CD4-positive, alpha-beta T cell (primary cell): ENCODE measurements at places on chromosomes 4 and X.

DNA sequence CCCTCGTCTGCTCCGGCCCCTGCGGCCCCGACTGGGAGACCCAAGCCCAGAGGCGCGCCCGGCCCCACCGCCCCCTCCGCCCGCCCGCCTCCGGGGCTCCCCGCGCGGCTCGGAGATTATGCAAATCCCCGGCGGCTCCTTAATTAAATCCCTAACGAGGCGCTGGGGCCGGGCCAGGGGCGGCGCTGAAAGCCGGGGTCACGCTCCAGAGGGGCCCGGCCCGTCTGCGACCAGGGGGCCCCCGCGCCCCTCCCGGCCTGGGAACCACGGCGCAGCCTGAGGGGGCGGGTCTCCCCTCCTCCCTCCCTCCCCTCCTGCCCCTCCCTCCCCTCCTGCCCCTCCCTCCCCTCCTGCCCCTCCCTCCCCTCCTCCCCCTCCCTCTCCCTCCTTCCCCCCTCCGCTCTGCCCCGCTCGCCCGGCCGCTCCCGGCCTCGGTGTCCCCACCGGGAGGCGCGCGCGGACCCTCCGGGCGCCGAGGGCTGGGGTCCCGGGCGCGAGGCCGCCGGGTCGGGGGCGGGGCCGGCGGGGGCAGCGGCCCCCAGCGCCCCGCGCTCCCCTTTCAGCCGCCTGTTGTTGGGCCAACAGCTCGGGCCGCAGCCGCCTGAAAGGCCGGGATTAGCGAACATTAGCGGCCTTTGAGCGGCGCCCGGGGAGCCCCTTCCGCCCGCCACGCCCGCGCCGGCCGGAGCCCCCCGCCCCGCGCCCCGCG, 25.9 kb upstream of the FGFR3 start:
- H3K4me3 ChIP-seq: no peak overlapping the region
- H3K27me3 ChIP-seq: peaks cover 26% of the 10 kb centered on the region
- DNase-seq: no peak

- no peaks in the 10 kb centered on the region for H3K27me3 ChIP-seq
- no peak overlapping the region for H3K27ac ChIP-seq
- DNase-seq: no peak
- H3K36me3 ChIP-seq: no peaks in the 10 kb centered on the region
- H3K4me1 ChIP-seq: no peaks in the 10 kb centered on the region
Measured at GRCh38 chr4:48025005-48025404, 8.4 kb downstream of the NIPAL1 start.

DNA sequence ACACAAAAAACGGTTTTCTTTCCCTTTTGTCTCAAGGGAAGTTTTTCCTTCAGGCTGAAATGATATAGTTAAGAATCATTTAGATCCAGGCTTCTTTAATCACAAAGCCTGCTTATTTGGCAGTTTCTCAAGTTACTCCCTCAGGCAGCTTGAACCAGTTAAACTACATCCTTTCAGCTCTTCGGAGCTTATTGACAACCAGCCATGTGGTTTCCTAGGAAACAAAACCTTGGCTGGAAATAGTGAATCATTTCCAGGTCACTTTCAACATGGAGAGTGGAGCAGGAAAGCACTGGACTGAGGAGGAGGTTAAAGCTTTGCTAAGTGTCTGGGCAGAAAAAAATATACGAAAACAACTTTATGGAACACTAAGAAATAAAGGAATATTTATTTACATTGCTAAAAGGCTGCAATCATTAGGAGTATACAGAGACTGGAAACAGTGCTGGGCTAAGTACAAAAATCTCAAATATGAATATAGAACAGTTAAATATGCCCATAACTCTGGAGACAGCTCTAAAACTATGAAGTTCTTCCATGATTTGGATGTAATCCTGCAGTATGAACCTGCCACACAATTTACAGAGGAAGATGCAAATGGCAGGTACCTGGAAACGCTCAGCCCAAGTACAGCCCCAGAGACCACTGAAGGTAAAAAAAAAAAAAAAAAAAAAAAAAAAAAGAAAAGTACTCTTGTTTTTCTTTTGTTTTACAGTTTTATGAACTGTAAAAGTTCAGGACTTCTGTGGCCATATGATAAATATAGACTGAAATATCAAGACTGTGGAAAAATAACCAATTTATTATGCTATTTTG, 23.2 kb upstream of the AASDH start:
- no peaks in the 10 kb centered on the region for H3K27me3 ChIP-seq
- no peak overlapping the region for H3K27ac ChIP-seq
- no peak for DNase-seq
- no peaks in the 10 kb centered on the region for H3K4me1 ChIP-seq
- H3K36me3 ChIP-seq: peaks cover 10% of the 10 kb centered on the region
- no peak overlapping the region for H3K4me3 ChIP-seq

DNA sequence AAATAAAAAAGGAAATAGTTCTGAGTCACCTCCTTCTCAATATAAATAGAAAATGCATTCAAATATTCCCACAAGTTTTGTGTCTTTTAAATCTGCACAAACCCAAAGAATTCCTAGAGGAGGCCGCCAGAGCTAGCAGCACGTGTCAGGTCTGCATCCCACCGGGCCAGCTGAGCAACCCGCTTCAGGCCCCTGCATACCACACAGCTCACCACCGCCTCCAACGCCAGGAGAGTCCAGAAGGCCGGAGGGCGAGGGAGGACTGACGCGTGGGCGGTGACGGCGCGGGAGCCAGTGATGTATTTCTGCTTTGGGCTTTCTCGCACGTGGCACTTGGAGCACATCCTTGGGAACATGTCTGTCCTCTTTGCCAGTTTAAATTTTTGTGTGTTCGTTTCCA, 61.9 kb upstream of the CLDN34 start:
- no peaks in the 10 kb centered on the region for H3K27me3 ChIP-seq
- DNase-seq: no peak
- H3K4me1 ChIP-seq: no peaks in the 10 kb centered on the region
- H3K4me3 ChIP-seq: no peak overlapping the region
- no peaks in the 10 kb centered on the region for H3K36me3 ChIP-seq
- H3K27ac ChIP-seq: no peak overlapping the region

DNA sequence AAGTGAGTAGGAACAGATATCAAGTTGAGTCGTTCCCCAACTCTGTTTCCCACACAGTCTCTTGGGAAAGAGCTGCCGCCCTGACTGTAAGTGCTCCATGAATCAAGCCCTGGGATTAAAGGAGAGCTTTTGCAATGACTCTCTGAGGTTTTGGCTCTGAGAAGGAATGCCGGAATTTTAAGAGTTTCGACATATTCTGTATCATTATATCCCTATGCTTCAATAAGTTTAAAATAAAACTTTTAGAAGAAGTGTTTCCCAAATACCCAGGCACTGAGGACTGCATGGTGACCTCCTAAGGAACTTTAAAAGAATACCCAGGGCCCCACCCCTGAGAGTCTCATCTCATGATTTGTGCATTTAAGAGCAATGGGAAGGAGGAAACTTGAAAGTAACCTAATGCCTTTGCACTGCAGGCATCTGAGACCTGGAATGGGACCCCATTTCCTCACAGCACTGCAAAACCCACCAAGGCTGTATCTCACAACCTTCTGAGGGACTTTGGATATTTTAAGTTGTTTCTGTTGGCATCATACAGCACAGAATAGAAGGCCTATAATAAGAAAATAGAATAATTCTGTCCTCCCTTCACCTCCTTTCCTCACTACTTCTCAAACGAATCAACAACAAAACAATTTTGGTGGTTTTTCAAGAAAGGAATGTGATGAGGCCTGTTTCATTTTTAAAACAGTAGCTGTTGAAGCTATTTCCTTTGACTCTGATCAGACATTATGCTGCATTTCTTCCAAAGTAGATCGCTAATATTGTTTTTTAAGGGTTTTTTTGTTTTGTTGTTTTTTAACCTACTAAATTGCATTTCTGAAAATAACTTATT, 121.2 kb downstream of the GASK1B start:
- no peaks in the 10 kb centered on the region for H3K4me1 ChIP-seq
- no peaks in the 10 kb centered on the region for H3K36me3 ChIP-seq
- no peak overlapping the region for H3K27ac ChIP-seq
- no peak for DNase-seq
- H3K4me3 ChIP-seq: no peak overlapping the region
- H3K27me3 ChIP-seq: no peaks in the 10 kb centered on the region

DNA sequence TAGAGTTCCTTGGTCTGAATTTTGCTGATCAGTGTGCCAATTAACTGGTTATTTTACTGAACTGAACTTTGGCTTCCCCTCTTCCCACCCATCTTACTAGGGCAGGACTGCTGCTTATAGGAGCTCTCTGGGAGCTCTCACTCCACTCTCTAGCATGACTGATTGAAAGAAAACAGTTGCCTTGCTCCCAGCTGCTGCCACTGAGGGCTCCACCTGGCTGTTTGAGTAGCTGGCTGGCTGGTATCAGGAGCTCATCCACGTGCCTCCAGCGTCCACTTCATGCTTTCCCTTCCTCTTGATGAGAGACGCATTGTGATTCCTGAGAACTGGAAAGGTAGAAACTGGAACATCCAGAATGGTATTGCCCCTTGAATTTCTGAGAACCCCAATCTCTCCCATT, 73.0 kb upstream of the KLHL13 start:
- H3K36me3 ChIP-seq: no peaks in the 10 kb centered on the region
- H3K4me3 ChIP-seq: no peak overlapping the region
- H3K27ac ChIP-seq: no peak overlapping the region
- no peak for DNase-seq

- no peaks in the 10 kb centered on the region for H3K27me3 ChIP-seq
- no peak overlapping the region for H3K4me3 ChIP-seq
- no peaks in the 10 kb centered on the region for H3K36me3 ChIP-seq
- no peak for DNase-seq
- H3K4me1 ChIP-seq: no peaks in the 10 kb centered on the region
Measured at GRCh38 chr4:98176531-98176930, 33.3 kb upstream of the STPG2 start.

DNA sequence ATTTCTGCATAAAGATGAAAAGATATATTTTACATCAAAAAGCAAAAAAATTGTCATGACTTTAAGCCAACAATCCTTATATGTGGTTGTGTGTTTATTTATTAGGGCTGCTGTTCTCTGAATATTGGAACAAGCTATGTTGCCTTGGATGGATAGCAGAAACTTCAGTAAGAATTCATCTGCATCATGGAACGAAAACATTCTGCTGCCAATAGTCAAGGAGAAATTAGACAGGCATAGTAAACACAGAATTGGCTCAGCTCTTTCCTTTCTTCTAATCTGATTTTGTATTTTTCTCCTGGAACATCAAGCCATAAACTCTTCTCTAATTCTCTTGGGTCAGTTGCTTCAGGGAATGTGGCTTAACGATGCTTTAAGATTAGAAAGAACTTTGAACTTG, 1257.0 kb downstream of the NLGN4X start:
- no peaks in the 10 kb centered on the region for H3K4me1 ChIP-seq
- no peaks in the 10 kb centered on the region for H3K27me3 ChIP-seq
- H3K4me3 ChIP-seq: no peak overlapping the region
- DNase-seq: no peak

DNA sequence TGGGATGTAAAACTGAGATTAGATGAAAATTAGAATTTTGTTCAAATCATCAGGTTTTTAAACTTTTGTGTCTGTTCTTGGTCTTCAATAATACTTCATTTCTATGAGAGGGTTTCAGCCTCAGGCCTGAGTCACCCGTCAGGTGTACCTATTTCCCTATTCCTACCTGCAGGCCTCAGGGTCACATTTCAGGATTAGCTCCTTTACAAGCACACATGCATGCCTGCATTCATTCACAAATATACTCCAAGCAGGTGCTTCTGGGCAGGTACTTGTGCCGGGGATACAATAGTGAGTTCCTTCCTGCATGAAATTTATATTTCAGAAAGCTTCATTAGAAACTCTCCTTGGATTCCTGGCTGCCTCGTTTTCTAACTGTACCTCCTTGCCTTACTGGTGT, 114.9 kb downstream of the SHISA3 start:
- no peak overlapping the region for H3K27ac ChIP-seq
- H3K36me3 ChIP-seq: no peaks in the 10 kb centered on the region
- no peak for DNase-seq
- no peaks in the 10 kb centered on the region for H3K27me3 ChIP-seq
- H3K4me3 ChIP-seq: no peak overlapping the region

- H3K27ac ChIP-seq: no peak overlapping the region
- H3K36me3 ChIP-seq: peaks cover 97% of the 10 kb centered on the region
- no peaks in the 10 kb centered on the region for H3K27me3 ChIP-seq
- H3K4me3 ChIP-seq: no peak overlapping the region
- H3K4me1 ChIP-seq: no peaks in the 10 kb centered on the region
Measured at GRCh38 chr4:77728420-77728819, 90.7 kb downstream of the CNOT6L start.

GRCh38 chrX:100643956-100644860, at the start of gene SRPX2:
TSS of gene SRPX2 (plus strand) at chrX:100644199. CDS start at chrX:100646323, 2,124 bp downstream.
- H3K4me3 ChIP-seq: no peak within 1 kb of the TSS
- no peak for DNase-seq
- no peaks in the 10 kb centered on the region for H3K36me3 ChIP-seq
- no peak within 1 kb of the TSS for H3K27ac ChIP-seq

GRCh38 chr4:161252520-161253141, 911.2 kb downstream of the FSTL5 start:
- H3K4me1 ChIP-seq: no peaks in the 10 kb centered on the region
- H3K4me3 ChIP-seq: no peak overlapping the region
- no peak overlapping the region for H3K27ac ChIP-seq

DNA sequence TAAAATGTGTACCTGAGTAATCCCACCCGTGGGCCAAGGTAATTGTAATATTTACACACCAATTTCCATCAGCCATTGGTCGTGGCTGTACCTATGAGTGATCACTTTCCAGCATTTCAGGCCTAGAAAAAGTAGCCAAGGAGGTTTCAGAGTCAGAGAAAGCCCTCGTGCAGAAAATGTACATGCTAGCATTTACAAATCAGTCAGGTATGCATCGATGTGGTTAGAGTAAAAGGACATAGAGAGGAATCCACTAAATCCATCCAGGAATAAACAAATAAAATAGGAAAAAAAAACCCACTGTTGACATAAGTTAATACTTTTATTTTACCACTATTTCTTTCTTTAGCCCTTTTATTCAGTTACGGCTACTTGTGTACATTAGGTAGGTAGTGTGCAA, 256.8 kb downstream of the TRIML1 start:
- H3K4me3 ChIP-seq: no peak overlapping the region
- no peaks in the 10 kb centered on the region for H3K36me3 ChIP-seq
- H3K27me3 ChIP-seq: no peaks in the 10 kb centered on the region
- no peaks in the 10 kb centered on the region for H3K4me1 ChIP-seq

DNA sequence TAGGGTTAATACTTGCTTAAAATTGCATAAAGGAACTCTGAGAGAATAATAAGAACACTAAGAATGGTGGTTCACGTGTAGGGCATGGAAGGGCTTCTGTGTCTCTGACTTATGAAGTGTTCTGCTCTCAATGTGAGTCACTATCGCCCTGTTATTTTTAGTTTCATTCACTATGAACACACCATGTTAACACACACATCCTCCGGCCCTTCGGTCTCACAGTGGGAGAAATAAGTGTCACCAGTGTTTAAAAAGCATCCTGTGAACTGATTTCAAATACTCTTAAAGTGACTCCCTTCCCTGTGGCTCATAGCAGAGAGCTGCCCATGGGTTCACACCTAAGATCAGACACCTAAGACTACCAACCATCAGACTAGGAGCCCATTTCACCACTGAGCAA, 33.8 kb upstream of the FGFBP2 start:
- H3K27ac ChIP-seq: no peak overlapping the region
- DNase-seq: no peak
- H3K36me3 ChIP-seq: no peaks in the 10 kb centered on the region
- peaks cover 4% of the 10 kb centered on the region for H3K4me1 ChIP-seq
